Endodermal cell (in vitro differentiated cells): ENCODE measurements at places on chromosomes 6 and 20.

DNA sequence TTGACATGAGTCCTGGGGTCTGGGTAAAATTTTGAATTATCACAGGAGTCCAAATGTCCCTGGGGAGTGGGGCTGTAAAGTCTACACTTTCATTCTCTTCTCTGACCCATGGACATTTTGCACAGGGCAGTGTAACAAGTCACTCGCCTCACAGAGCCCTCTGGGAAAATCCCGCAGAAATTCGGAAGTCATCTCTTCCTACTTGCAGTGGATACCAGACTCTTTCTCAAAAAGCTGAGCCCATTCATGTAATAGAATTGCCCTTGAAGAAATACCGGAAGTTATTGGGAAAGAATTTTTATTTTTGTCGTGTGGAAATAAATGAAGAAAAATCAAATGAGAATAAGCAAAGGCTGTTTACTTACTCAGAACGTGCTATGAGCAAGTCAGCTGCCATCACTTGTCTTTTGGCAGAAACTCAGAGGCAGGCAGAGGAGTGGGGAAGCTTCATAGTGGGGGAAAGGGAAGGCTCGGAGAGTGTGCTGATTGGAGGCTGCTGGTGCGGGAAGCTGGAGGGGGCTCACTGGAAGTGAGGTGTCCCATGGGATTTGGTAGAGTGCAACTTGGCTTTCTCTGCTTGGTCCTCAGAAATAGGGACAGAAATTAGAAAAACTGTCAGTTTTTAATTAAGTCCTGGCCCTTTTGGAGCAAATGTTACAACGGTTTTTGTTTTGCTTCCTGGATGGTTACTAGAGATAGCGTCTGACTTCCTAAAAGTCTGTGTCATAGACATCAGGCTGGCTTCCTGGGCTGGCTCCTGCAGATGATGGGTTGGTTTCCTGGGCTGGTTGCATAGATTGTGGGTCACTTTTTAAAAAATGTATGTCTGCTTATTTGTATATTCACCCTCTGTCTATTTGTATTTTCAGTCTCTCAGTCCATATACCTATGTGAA is 79.8 kb upstream of the EEF1E1 start:
- DNase-seq = no peak

DNA sequence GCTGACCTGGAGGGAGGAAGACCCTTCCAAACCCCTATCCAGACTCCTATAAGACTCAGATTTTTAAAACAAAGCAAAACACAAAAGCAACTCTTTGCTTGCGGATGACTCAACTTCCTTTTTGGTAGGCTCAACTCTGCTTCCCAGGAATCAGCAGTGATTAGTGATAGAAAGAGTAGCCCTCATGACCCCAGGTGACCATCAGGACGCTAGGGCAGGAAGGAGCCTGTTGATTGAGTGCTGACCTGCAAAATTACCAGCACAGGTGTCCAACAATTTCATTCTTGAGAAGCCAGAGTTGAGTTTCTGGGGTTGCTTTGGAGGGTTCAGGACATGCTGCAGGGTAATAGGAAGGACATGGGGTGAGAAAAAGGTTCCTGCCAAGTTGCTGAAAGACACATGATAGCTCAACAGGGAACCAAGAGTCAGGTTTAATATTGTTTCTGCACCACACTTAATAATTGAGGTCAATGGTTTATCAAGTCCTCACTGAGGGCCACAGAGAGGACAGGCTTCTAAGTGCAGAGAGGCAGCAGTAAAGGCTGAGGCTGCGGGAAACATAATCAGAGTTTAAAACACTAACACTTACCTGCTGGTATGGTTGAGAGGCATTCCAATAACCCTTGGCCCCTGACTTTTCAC is 67.4 kb upstream of the BMP2 start:
- DNase-seq = no peak

GRCh38 chr6:113558966-113559365 is 298.2 kb upstream of the MARCKS start:
- no peak for DNase-seq

DNA sequence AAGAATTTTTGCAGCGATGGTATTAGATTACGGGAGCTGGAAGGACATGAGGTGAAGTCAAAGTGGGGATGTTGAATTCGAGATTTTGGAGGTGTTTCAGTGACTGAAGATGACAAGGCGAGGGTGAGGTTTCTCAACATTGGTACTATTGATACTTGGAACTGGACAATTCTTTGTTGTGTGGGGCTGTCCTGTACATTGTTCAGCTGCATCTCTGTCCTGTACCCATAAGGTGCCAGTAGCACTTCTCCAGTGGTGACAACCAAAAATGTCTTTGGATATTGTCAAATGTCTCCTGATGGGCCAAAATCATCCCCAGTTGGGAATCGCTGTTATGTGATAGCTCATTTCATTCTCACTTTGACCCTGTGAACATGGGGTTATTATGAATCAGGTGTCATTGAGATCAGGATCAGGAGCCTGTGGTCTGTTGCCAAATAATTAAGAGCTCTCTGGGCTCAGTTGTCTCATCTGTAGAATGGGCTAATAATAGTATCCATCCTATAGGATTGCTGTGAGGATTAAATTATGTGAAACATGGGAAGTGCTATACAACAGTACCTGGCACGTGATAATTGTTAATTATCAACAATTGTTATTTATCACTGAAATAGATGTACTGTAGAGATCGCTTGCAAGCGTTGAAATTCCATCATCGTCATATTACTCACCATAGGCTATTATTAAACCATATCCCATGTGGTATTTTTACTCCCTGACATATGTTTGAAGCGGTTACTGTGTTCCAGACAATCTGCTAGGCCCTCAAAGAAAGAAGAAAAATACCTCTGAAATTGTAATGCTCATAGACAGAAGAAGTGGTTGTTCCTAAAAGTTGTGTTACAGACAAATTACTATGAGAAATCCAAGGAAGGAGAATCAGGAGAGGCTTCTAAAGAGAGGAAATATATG is 48.5 kb upstream of the TTPAL start:
- DNase-seq = no peak

DNA sequence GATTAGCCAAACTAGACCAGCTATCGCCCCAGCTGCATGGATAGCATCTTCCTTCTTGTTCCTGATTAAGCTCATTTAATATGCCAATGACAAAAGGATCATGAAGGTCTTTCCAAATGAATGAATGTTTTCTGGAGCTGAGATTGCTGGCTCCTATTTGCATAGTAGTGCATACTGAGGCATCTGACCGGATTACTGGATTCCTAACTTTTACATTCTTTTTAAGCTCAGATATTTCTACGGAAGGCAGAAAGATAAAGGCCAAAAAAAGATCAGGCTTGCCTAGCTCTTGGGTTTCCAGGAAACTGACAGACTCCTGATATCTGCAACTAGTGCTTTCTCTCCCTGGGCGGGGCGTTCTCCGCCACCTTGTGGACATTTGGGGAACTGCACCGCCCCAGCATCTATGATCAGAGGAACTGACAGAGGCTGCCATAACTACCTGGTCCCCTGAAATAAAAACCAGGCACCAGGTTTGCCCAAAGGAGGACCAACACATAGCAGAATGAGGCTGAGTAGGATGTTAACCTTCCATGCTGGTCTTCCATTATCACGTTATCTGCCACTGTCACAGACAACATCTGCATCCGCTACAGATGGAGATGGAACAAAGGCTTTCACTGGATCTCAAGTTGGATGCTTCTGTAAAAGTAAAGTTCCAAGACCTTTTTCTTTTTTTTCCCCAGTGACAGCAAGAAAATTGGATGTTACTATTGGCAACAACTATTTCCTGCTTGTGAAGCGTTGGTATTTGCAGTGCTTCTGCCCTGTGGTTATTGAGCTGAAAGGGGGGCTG is 33.2 kb downstream of the NT5E start:
- peak; percentile 94 for DNase-seq

- DNase-seq = no peak
Measured at GRCh38 chr6:108635505-108636226, 74.9 kb downstream of the FOXO3 start.

- DNase-seq = no peak
Measured at GRCh38 chr20:14717134-14717999, 380.0 kb upstream of the FLRT3 start.

DNA sequence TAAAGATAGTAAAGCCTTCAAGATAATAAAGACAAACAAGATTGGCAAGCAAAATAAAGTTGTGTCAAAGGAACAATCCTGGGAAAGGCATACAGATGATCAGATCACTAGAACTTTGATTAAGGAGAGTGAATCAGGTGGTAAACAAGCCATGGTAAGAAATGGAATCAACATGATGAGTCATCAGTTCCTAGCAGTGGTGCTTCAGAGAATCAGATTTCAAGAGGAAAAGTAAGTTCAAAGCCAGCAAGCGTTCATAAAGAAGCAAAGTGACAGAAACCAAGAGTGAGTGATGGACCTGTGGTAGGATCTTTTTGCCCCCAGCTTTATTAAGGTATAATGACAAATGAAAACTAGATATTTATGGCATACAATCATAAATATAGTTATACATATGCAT is 340.4 kb downstream of the TPBG start:
- DNase-seq = no peak

DNA sequence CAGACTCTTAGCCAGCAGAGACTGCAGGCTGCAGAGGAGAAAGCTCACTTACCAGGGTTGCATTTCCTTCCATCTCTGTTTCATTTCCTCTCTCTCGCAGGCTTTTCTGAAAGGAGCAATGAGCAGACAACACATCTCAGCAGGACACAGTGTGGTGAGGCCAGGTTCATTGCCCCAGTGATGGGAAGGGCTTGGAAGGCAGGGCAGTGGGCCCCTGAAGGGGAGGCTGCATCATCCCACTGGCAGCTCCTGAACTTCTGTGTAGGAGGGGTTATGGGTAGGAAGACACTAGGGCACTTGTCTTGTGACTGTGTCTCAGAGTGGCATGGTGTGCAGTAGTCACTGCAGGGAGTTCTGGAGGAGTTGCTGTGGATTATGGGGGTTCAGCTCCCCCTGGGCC is 246.8 kb downstream of the QKI start:
- no peak for DNase-seq

DNA sequence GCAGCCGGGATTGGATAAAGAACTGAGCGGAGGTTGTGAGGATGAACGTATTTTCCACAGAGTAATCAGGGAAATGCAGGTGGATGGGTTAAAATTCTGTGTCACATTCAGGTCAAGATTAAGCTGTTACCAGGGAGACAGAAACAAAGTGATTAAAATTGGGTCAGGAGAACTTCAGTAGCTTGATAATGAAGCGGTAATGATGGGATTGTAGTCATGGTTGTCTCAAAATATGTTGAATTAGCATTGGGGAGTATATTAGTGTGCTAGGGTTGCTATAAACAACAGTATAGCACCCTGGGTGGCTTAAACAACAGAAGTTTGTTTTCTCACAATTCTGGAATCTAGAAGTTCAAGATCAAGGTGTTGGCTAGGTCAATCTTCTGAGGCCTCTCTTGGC is 155.5 kb downstream of the GJA1 start:
- DNase-seq = no peak

GRCh38 chr6:143180826-143181225 is 120.1 kb downstream of the AIG1 start:
- DNase-seq = no peak

DNA sequence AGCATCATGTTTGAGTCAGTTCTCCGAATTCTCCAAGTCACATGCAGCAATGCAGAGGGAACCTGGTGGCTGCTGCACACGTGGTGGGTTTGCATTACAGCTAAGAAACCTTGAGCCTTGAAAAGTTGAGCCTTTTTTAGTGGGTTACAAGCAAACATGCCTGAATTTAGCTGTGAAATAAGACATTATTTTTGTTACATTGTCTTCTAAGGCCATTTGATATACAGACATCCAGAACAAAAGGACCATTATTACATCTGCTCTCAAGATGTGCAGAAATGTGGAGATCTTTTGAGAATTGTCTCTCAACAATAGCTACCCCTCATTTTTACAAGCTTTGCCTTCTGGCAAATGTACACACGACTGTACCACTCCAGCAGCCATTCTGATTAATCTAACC is 720.5 kb upstream of the SLC35B3 start:
- DNase-seq = no peak

DNA sequence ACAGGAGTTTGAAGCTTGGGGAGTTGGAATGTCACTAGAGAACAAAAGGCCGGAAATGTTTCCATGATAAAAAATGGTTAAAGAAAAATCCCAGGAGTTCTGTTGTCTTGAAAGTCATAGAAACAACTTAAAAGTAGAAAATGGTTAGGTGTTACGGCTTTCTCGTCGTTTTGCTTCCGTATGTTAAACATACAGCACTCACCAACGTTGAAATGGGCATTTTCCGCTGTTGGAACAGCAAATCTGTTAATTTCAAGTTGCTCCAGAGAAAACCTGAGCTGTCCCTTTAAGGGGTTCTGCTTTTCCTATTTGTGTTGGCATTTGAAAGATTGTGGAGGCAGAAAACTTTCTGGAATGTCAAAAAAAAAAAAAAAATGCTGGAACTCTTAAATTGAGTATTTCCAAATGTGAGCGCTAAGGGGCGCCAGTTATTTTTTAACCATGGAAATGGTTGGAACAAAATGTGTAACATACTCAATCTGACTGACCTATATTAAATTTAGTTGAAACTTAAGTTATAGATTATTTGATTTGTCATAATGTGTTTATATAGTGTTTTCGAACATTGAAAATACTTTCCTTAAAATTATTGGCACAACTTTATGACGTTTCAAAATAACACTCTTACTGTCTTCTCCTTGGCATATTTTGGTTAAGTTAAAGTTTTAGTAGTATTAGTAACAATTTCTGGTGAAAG is 2.2 kb downstream of the QKI start:
- peak; percentile 66 for DNase-seq

GRCh38 chr6:79004239-79004638 is 73.8 kb downstream of the PHIP start:
- no peak for DNase-seq

- DNase-seq = no peak
Measured at GRCh38 chr20:50272724-50273446, 82.3 kb downstream of the CEBPB start.

- DNase-seq = no peak
Measured at GRCh38 chr20:44886266-44886651, 754 bp downstream of the YWHAB start.

DNA sequence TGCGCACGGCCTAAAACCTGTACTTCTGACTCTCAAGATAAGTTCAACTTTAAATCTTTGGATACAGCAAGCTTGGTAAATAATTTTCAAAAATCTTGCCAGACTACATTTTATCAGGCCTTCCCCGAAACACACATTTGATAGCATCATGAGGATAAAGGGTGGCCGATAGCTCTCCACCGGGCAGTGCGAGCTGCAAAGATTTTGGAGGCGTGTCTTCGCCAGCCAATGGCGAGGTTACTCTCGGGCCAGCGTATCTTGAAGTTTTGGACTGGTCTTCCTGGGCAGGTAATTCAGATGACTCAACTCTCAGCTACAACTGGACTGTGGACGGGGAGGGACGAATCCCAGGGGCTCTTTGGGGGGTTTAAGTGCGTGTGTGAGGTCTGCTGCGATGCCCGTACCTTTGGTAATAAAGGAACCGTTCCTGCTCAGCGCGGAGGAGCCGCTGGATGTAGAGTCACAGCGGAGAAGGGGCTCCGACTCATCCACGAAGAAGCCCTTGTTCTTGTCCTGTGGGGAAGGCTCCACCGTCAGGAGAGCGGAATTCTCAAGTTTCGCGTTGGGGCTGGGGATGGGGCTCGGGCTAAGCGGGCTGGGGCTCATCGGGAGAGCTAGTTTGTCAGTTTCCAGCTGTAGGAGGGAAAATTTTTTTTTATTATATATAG is 75.3 kb downstream of the TNFRSF21 start:
- DNase-seq = no peak

- no peak for DNase-seq
Measured at GRCh38 chr6:13671548-13672127, 40.0 kb downstream of the RANBP9 start.
